ENCODE measurements at places on chromosomes 5 and 9.

GRCh38 chr5:41193456-41194205 is 19.7 kb downstream of the C6 start:
- no peak for DNase-seq

DNA sequence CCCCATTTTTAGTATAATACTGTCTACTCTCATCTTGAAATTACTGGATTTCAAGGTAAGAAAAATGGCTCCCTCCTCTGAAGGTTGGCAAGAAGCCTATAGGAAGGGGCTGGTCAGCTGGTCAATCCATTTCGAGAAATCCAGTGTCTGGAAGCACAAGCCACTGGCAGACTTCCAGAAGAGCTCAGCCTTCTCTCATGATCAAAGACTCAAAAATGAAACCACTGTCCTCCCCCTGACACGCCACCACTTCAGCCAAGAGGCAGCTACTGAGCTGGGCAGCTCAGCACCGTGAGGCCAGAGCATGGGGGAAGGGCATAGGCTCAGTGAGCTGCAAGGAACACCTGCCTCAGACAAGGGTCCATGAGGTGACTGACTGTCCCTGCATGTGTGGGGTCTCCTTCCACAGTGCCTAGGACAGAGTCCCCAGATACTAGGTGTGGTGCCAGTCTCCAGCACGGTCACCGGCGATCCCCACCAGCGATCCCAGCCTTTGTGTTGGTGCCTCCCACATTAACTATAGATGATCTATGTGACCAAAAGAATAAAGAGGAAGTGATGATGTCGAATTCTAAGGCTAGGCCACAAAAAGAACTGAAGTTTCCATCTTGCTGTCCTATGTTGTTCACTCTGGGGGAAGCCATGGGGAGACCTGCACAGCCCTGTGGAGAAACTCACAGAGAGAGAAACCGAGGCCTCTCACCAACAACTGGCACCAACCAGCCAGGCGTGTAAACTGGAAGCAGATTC is 100.1 kb upstream of the LRRTM2 start:
- DNase-seq = no peak

DNA sequence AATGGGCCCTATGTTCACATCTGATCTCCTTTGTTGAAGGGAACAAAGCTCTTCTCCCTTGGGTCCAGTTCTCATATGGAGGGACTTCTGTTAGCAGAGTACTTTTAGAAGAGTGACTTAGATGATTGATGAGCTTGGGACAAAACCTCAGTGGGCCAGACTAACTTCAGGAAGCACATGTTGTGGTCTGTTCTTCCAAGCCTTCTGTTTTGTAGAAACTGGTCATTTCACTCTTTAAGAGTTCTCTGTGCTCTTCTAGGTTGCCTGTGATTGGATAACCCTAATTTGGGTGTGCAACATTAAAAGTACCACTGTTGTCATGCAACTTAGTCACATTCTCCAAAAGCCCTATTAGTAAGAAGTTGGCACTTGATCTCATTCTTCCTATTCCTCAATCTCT is 183.5 kb upstream of the ACO1 start:
- no peak for DNase-seq

GRCh38 chr5:13783726-13784125 is 160.8 kb downstream of the DNAH5 start:
- no peak for DNase-seq

DNA sequence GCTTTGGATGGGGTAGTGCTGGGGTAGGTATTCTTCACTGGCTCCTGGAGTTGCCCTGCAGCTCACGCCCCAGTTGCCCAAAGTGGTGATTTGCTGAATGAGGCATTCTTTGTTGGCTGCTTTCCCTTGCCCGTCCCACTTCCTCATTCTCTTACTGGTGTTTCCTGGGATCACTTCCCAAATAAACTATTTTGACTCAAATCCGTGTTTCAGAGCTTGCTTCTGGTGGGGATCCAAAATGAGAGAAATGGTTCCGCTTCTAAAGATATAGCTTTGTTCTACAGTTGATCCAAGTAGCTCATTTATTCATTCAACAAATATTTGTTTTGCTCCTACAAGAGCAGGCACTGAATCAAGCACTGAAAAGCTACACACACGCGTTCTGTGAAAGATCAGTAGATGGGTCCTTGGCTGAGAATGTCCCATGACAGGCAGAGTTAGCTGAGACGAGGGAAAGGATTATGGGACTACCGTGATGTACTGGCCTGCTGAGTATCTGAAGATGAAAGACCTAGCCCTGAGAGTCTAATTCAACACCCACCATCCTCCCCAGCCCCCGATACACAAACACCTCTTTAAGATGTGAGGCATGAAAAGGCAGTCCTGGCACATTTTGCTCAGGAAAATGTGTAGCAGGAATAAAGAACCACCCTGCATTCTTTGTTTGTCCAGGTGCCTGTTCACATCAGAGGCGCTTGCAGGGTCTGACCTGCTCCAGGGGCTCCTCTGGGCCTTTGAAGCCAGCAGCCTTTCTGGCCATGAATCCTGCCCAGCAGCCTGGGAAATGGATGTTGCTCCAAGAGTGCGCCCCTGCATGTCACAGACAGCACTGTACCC is 143.1 kb upstream of the RANBP3L start:
- no peak for DNase-seq

DNA sequence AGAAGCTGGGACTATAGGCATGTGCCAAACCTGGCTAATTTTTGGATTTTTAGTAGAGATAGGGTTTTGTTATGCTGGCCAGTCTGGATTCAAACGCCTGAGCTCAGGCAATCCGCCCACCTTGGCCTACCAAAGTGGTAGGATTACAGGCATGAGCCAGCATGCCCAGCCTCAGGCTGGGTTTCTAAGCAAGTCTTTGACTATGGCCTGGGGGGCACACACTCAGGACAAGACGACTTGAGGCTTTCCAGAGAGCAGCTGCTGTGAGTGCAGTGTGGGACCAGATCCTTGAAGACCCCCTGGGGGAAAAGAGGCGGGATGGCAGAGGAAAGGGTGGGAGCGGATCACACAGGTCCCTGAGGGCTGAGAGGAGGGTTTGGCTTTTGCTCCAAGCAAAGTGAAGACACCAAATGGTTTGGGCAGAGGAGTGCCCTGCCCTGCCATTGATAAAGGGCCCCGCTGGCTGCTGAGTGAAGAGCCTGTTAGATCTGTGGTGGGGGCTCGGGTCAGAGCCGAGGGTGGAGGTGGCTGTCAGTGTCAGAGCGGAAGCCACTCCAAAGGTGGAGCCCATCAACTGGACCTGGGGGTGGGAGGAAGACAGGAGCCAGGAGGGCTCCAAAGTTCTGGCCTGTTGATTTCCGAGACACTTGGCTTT is 46.8 kb upstream of the FUBP3 start:
- no peak for DNase-seq

- no peak for DNase-seq
Measured at GRCh38 chr9:88664773-88665172, 129.8 kb downstream of the NXNL2 start.
